GM12865 (cell line): ENCODE measurements at places on chromosomes 7 and 10.

GRCh38 chr7:111840528-111840927, 278.2 kb upstream of the IMMP2L start:
- DNase-seq = no peak

DNA sequence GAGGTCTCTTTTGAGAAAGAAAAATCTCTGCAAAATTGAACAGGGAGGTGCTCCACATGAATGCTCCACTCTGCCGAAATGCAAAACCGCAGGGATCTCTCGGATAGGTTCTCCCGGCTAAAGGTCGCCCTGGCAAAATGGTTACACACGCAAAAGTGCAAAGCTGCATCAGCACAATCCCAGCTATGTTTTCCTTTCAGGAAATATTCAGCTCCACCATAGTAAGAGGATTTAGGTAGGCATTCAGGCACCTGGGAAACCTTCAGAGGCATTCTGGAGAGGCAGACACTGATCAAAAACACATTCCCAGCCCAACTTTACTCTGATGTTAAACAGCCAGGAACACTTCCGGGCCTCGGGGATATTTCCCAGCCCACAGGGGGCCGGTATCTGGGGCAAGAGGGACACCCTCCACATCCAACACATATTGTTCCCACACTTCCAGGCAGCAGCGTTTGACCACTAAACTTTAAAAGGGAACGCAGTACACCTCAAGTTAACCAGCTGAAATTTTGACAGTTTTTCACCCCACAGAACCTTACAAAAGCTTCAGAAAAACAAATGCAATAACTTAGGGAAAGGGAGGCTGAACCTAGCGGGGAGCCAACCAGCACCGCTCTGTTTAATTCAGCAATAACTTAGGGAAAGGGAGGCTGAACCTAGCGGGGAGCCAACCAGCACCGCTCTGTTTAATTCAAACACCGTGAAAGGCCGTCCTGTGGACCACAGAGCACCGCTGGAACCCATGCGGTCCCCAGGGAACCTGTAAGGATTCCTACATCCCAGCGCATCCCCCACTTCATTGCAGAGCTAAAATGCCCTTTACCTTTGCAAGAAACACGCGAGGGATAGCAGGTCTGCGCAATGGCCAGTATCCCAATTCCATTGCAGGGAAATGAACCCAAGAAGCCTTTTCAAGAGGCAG, 45.9 kb downstream of the TNS3 start:
- no peak for DNase-seq

DNA sequence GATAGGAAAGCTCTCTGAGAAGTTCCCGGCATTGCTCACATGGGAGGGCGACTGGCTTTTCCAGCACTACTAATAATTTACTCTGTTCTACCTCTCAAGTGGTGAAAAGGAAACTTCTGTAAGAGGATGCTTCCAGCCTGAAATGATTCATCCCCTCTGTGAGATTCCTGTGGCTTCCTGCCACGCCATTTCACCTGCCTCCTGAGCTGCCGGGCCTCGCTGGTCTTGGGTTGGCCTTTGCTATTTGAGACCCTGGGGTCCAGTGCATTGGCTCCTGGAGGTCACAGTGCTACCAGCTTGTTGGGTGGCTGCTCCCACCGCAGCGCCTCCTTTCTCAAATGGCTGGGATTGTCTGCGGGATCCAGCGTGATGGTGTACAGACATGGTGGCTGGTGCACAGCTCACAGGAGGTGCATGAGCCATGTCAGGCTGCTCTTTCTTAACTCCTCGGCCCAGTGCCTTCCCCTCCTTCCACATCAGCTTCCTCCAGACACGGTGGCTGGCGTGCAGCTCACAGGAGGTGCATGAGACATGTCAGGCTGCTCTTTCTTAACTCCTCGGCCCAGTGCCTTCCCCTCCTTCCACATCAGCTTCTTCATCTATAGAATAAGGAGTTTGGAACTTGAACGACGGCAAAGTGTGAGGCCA, 42.9 kb upstream of the PCBD1 start:
- DNase-seq = no peak

GRCh38 chr7:154653281-154653680, 349.6 kb downstream of the PAXIP1 start:
- no peak for DNase-seq

DNA sequence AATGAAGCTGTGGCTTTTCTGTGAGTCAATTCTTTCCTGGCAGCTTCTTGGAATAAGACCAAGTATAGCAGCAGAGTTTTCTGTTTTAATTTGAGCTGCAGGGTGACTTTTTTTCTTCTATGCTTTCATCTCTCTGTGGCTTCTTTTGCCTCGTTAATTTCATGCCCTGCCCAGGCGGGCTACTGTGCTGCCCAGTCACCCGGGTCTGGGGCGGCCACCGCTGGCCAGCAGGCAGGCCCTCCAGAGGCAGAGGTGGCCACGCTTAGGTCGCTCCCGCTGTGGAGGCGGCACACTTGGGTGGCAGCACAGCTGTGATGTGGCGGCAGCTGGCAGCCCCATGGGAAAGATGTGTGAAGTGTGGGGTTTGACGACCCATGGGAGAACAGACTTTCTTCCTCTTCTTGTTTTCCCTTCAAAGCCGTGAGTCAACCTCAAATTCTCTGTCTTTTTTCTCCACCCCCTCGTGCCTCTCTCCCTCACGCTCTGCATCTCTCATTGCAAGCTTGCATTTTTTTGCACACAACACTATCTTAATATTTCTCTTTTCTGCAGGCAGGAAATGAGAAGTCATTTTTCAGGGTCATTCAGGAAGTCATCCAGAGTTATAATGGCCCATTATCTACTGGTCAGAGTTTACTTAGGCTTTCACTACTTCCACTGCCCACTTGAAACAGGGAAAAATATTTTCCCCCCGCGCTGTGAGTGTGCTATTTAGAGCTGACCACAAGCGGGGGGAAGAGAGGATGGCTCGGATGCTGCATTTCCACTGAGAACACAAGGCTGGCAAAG, 67.8 kb downstream of the EGFR start:
- peak; percentile 73 for DNase-seq

DNA sequence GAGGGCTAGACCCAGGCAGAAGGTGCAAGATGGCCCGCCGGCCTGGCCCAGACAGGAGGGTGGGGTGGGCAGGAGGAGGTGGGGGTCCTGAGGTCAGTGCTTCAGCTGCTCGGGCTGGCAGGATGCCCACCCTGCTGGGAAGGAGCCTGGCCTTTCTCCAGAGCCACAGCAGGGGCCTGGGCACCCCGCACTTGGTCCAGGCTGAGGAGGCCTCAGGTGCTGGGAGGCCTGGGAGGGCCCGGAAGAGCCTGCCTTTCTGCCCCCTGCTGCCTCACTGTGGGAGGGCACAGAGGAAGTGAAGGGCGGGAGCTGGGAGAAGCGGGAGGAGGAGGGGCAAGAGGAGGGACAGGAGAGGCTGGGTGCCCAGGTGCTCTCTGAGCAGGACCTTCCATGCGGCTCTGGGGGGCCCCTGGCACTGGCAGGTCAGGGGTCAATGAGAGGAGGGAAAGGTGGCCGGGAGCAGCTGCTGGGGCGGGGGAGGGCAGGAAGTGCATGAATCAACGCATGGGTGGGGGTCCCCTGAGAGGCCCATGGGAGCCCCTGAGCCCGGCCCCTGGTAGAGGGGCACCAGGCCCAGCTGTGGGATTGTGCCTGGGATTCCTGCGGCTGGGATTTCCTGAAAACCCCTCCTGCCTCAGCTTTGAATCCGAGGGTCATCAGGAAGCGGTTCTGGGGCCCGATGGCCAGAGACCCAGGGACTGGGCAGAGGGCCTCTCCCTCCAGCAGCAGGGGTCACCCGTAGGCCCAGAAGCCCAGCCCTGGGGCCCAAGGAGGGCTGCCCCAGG, 49.9 kb downstream of the PWWP2B start:
- DNase-seq = peak; percentile 42

GRCh38 chr10:128046953-128047290, 79.3 kb downstream of the MKI67 start:
- DNase-seq = no peak

DNA sequence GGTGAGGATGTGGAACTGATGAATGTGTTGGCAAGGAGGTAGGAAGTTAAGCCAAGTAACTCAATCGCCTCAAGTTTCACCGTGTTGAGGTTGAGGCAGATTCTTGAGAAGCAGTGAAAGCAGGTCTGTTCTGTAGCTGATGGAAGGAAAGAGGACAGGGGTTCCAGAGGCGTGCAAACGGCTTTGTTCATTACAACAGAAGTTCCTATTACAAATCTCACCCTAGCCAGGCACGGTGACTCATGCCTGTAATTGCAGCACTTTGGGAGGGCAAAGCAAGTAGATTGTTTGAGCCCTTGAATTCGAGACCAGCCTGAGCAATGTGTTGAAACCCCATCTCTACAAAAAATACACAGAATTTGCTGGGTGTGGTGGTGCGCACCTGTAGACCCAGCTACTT, 36.9 kb upstream of the PTF1A start:
- DNase-seq = no peak

- DNase-seq = no peak
Observed at GRCh38 chr10:70299876-70300275, 16.1 kb upstream of the NPFFR1 start.

DNA sequence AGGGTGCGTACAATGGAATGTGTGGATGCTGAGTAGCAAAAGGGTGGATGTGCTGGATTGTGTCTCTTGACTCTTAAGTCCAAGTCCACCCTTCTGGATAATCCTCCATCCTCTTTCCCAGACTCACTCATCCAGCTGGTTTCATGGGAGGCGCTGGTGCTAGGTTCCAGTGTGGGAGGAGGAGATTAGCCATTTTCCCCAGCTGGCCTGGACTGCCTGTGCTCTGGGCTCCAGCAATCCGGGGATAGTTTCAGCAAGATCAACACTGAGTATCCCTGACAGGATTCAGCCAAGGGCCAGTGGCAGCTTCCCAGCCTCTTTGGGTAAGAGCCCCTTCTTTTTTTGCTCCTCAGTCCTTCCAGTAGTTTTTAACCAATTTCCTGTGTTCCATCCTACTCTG, 21.6 kb upstream of the TRIL start:
- no peak for DNase-seq

GRCh38 chr7:157851501-157852067, 514.8 kb downstream of the DNAJB6 start:
- no peak for DNase-seq

DNA sequence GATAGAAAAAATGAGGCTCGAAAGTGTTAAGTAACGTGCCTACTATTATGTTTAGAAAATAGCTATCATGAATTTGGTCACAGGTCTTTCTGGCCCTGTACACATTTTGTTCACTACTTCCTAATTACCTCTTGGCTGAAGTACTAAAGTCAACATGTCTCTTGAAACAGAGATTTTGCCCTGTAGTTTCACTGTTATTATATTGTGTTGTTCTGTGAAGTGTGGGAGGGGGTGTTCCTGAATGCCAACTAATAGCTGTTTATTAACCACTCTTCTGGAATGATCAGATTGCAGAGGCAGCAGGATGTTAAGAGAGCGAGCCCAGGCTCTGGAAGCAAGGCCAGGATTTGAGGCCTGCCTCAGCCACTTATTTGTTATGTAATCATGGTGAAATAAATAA, 72.1 kb downstream of the RNF133 start:
- no peak for DNase-seq

DNA sequence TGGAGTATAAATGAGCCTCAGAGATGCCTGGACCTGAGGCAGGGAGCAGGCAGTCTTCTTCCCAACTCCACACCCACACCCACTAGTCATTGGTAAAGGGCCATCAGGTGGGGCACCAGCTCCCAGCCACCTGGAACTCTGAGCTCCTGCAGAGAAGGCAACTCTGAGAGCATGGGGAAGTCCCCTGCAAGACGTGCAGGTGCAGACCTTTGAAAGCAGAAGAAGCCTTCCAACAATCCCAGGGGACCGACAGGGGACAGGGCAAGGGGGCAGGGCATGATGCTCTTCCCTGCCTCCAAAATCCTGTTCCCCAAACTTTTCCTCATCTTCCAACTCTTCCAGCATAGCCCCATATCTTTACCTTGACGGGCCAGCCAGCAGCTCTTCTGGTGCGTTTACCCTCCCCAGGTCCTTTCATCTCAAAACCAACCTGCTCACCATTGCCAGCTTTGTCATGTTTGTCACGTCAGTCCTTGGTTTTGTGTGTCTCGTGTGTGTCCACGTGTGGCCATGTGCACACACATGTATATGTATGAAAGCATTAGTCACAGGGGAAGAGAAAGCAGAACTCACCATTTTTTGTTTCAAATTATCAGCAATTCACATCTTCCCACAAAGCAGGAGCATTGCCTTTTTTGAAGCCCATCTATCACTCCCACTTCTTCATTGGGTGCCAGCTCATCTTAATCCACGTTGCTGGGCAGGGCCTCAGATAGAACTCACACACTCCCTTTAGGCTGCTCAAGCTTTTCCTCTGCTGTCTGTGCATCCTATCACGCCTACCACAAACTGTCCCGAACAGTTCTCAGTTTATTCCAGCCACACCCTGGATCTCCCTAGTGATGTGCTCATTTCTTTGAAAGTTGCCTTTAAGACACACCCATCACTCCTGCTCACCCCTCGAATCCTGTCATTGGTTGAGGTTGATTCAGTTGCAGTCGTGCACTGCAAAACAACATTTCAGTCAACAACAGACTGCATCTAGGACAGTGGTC, 41.0 kb upstream of the AMPH start:
- DNase-seq = no peak

GRCh38 chr7:149729586-149729982, 43.8 kb downstream of the ZNF467 start:
- DNase-seq = no peak

- no peak for DNase-seq
Observed at GRCh38 chr10:132427006-132427771, 30.2 kb downstream of the PWWP2B start.

DNA sequence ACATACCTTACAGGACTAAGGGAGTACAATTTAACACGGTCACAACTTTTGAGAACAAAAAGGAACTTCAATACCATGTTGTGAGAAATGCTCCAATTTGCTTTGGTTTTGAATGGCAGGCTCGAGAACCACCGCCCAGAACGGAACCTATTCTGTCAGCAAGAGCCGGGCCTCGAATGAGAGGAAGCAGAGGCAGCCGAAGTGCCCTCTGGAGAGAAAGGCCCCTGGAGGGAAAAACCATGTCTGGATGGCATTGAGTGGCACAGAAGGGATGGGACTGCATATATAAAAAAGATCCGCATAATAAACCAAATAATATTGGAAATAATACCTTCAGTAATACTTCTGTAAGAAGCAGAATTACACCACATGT, 85.6 kb downstream of the CHST15 start:
- DNase-seq = no peak

DNA sequence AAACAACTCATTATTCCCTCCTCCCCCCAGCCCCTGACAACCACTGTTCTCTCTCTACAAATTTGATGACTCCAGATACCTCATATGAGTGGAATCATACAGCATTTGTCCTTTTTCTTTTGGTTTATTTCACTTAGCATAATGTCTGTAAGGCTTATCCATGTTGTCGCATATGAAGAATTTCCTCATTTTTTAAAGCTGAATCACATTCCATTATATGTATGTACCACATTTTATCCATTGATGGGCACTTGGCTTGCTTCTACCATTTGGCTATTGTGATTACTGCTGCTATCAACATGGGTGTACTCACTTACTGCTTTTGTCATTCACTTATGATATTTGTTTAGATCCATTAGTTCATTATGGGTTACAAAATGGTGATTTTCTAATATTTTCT, 112.8 kb downstream of the BUB3 start:
- DNase-seq = no peak

GRCh38 chr7:360454-361100, 70.6 kb downstream of the FOXL3 start:
- DNase-seq = no peak
